ENCODE measurements at places on chromosomes 1 and 21.
A peak's percentile ranks its signal among the peaks of the same experiment; 100 is the strongest.

GRCh38 chr1:214397497-214397896, 116.5 kb downstream of the SMYD2 start:
- peaks cover 69% of the 10 kb centered on the region for H3K36me3 ChIP-seq
- H3K4me1 ChIP-seq, result no peaks in the 10 kb centered on the region
- no peak for DNase-seq
- no peak overlapping the region for H3K4me3 ChIP-seq
- H3K27me3 ChIP-seq, result no peaks in the 10 kb centered on the region

DNA sequence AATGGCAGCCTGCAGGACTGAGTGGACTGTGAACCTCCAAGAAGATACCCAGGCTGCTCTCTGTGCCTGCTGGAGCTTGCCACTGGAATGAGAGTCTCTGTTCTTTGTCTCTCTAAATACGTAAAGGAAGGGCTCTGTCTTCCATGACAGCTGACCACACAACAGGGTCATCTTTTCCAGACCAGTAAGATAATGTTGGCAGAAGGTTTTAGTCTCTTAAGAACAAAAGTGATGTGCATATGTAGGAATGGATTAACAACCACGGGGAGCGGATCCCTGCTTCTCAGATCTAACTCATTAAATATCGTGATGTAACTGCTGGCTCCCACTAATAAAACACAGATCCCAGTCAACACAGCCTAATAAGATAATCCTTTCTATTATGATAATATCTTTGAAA, 67.5 kb downstream of the MAP10 start:
- peaks cover 3% of the 10 kb centered on the region for H3K27me3 ChIP-seq
- no peak for DNase-seq
- H3K36me3 ChIP-seq, result no peaks in the 10 kb centered on the region
- no peak overlapping the region for H3K4me3 ChIP-seq
- no peaks in the 10 kb centered on the region for H3K4me1 ChIP-seq
- no peak overlapping the region for H3K27ac ChIP-seq

DNA sequence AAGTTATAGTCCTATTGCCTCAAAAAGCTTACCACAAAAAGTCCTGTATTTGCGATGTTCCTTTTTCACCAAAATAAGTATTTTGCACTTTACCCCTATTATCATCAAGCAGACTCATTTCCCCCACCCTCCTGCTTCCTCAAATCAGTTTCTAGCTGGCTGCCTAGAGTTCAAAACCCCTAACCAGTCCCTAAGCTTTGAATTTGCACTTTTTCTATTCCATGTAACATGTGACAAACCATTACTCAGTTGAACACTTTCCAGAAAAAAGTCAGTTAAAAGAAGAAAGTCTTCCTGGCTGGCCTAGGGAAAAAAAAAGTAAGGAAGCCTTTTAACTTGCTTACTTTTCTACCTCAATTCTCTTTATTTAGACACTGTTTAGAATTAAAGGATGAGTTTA, 8.2 kb downstream of the CEP170 start:
- no peaks in the 10 kb centered on the region for H3K27me3 ChIP-seq
- peaks cover 41% of the 10 kb centered on the region for H3K4me1 ChIP-seq
- H3K36me3 ChIP-seq, result no peaks in the 10 kb centered on the region
- H3K27ac ChIP-seq, result peak overlapping the region; percentile 23
- H3K4me3 ChIP-seq, result no peak overlapping the region

DNA sequence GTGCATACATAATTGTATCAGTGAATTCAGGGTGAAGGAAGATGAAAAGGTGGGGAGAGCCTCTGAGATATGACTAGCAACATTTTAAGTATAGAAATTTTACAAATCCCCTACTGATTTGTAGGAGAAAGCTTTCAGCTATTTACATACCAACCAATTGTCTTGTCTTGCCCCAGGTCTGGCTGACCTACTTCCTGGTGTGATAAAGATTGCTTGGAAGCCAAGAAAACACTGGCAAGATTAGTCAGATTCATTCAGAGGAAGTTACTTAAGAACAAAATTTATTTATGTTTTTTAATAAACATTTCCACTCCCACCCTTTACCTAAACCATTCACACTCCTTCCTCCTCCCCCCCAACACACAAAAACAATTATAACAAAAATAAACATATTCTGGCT, 17.5 kb downstream of the PTGS2 start:
- H3K27ac ChIP-seq, result no peak overlapping the region
- DNase-seq, result no peak
- no peaks in the 10 kb centered on the region for H3K36me3 ChIP-seq
- H3K4me1 ChIP-seq, result no peaks in the 10 kb centered on the region

- no peak for DNase-seq
- peaks cover 3% of the 10 kb centered on the region for H3K4me1 ChIP-seq
- H3K36me3 ChIP-seq, result no peaks in the 10 kb centered on the region
- H3K27me3 ChIP-seq, result no peaks in the 10 kb centered on the region
- no peak overlapping the region for H3K4me3 ChIP-seq
These were observed 32.9 kb upstream of the ATP2B4 start for GRCh38 chr1:203593723-203594122.

GRCh38 chr1:198747127-198747526, 108.3 kb downstream of the PTPRC start:
- H3K27ac ChIP-seq, result no peak overlapping the region
- no peaks in the 10 kb centered on the region for H3K27me3 ChIP-seq
- no peak overlapping the region for H3K4me3 ChIP-seq
- no peak for DNase-seq
- H3K36me3 ChIP-seq, result no peaks in the 10 kb centered on the region
- no peaks in the 10 kb centered on the region for H3K4me1 ChIP-seq

GRCh38 chr1:217526636-217527035, 104.3 kb downstream of the GPATCH2 start:
- peak overlapping the region; percentile 42 for H3K27ac ChIP-seq
- H3K27me3 ChIP-seq, result no peaks in the 10 kb centered on the region
- no peak overlapping the region for H3K4me3 ChIP-seq
- peaks cover 25% of the 10 kb centered on the region for H3K4me1 ChIP-seq

- H3K27ac ChIP-seq, result no peak overlapping the region
- H3K4me1 ChIP-seq, result peaks cover 10% of the 10 kb centered on the region
- no peak for DNase-seq
- H3K4me3 ChIP-seq, result no peak overlapping the region
- H3K36me3 ChIP-seq, result no peaks in the 10 kb centered on the region
These were observed 3.7 kb upstream of the PARP1 start for GRCh38 chr1:226411619-226412018.

Data from tibial artery (tissue), 4 donors.